ENCODE measurements at places on chromosomes 2 and 18.

- DNase-seq = no peak
Observed at GRCh38 chr2:136985044-136985443, 219.7 kb downstream of the THSD7B start.

DNA sequence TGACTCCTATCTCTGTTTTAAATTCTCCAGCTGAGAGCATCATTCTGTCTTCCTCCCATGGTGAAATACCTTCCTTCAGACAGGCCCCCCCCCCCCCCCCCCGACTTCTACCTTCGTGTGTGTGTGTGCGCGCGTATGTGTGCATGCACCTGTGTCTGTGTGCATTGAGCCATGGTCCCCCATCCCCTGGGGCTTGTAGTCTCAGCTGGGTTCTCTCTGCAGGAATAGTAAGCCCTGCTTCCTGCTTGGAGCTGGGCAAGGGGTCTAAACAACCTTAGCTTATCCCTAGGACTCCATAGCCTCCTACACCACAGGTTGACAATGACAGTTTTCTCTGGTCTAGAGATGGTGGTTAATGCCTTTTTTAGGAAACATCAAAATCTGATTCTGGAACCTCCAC is 427.5 kb upstream of the KLHL29 start:
- no peak for DNase-seq

- no peak for DNase-seq
Observed at GRCh38 chr2:97675430-97676113, 6.1 kb downstream of the C2orf92 start.

DNA sequence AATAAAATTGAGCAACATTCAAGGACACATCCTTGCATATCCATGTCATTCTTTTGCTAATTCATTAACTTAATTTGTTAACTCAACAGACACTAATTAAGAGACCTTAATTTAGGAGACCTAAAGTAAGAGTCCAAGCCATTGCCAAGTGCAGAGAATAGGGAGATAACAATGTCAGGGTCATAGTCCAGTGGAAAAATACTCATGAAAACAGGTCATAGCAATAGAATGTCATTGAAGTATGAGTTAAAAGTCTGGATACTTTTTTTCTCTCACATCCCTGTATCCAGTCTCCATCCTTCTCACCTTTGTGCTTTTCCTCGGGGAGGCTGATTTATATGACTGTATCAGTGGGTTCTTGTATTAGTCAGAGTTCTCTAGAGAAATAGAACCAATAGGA is 26.6 kb upstream of the DPP4 start:
- no peak for DNase-seq

GRCh38 chr2:159635006-159635789 is 18.9 kb upstream of the BAZ2B start:
- peak; percentile 42 for DNase-seq
